GM04503 (cell line): ENCODE measurements at places on chromosomes 6 and 20.

- no peak for DNase-seq
Measured at GRCh38 chr6:16740097-16740496, 21.2 kb downstream of the ATXN1 start.

GRCh38 chr20:19756761-19757486 is 1.1 kb upstream of the RIN2 start:
- no peak for DNase-seq

- DNase-seq = peak; percentile 54
Measured at GRCh38 chr6:73234733-73235132, 9.4 kb upstream of the KHDC1L start.

GRCh38 chr20:15805154-15805553 is 768.1 kb downstream of the KIF16B start:
- DNase-seq = no peak

GRCh38 chr6:168159506-168159905 is 80.5 kb upstream of the FRMD1 start:
- DNase-seq = no peak

- DNase-seq = no peak
Measured at GRCh38 chr6:21780141-21780540, 186.6 kb downstream of the SOX4 start.

GRCh38 chr20:41140226-41141133 is 3.1 kb downstream of the PLCG1 start:
- no peak for DNase-seq

DNA sequence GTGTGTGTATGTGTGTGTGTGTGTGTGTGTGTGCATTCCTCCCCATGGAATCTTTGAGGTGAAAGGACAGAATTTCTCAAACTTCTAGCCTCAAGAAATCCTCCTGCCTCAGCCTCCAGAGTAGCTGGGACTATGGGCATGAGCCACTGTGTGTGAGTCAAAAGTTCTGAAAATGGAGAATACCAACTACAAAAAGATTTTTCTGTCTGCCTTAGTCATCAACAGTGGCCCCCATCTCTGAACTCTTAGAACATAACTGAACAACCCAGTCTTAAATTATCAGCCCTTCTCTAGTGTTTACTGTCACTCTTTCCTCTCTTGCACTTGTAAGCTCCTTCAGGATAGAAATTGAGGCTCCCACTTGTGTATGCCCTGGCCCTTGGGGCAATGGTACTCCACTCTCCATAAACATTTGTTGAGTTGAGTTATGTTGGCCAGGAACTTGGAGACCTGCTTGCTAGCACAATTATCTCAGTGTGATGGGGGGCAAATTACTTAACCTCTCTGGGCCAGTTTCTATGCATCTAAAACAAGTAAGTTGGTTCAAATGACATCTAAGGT is 35.3 kb upstream of the CLIC5 start:
- DNase-seq = no peak

GRCh38 chr6:126042001-126042419 is 55.7 kb downstream of the TRMT11 start:
- no peak for DNase-seq

DNA sequence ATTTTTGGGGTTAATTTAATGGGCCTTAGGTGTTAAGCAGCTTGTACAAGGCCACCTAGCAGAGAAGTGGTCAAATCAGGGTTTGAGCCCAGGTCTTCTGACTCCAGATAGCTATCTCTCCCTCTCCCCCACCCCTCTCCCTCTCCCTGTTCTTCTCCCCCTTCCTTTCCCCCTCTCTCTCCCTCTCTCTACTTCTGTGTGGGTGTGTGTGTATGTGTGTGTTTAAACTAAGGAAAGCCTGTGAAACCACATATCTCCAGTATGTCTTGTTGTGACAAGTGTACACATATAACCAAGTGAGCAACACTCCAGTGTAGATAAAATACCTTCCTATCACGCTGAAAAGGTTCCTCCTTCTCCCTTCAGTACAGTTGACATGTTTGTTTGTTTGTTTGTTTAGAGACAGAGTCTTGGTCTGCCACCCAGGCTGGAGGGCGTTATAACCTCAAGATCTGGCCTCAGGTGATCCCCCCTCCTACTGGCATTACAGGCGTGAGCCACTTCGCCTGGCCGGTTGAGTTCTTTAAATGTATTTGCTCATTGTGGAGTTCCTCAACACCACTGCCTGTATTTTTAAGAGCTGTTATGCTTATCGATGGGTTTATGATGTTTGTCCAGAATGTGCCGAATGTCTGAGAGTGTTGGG is 140.4 kb downstream of the JARID2 start:
- no peak for DNase-seq

DNA sequence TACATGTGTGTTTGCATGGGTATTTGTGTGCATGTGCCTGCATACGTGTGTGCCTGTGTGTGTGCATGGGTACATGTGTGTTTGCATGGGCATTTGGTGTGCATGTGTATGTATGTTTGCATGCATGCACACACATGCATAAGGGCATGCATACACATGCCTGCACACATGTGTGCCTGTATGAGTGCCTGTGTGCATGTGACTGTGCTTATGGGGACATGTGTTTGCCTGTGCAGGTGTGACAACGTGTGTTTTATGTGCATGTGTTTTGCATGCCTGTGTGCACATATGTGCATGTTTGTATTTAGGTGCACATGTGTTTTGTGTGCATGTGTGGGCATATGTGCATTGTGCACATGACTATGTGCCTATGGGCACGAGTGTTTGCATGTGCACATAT is 165.7 kb downstream of the ERMARD start:
- no peak for DNase-seq

DNA sequence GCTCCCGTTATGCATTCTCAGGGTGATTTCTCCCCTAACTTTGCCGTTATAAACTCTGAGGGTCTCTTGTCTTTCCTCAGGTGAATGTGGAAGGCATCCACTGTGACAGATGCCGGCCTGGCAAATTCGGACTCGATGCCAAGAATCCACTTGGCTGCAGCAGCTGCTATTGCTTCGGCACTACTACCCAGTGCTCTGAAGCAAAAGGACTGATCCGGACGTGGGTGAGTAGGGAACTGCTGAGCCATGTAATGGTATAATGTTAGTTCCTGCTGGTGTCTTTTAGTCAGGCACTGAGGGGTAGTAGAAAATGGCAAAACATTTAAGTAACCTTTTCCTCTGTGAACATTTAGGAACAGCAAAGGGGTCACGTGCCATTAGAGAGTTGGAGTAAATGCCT is 395.4 kb downstream of the ARHGAP18 start:
- DNase-seq = no peak

- no peak for DNase-seq
Measured at GRCh38 chr6:134455319-134455718, 137.4 kb upstream of the SGK1 start.
